ENCODE measurements at places on chromosomes 5 and 9.

GRCh38 chr9:4832786-4833579 is 40.2 kb downstream of the RCL1 start:
- DNase-seq = no peak

- no peak for DNase-seq
Measured at GRCh38 chr5:177553671-177554429, 513 bp downstream of the FAM193B start.

DNA sequence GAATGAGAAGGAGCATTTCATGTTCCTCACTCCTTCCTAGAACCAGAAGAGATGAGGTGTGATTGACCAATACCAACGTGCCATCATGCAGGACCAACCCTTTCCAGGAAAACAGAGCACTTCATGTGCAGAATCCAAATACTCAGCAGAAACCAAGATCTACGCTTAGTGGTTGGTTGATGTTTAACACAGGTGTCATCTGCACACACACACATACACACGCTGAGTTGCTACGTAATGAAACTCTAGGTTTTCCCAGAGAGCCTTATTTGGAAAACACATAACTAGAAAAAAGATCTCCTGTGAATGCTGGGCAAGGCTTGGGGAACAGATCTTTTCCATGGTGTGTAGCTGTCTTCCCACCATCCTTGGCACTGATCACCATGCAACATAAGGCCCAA is 21.1 kb upstream of the ZNF622 start:
- no peak for DNase-seq

DNA sequence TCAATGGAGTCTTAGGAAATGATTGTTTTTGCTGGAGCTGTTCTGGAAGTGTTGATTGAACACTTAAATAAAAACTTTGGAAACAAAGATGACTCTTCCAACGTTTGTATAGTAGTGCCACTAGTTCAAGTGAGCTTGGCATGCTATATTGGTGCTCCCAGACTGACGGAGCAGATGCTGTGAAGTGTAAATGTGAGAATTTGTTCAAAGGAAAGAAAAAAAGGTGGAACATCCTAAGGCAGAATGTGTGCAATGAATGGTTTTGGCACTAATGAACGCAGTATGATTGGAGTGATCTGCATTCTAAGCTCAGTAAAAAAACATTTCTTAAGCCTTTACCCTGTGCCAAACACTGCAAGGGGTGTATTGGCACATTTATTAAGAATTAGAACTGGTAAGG is 69.8 kb downstream of the ZNF474 start:
- DNase-seq = no peak

GRCh38 chr5:172678902-172679301 is 37.8 kb downstream of the NEURL1B start:
- no peak for DNase-seq

- no peak for DNase-seq
Measured at GRCh38 chr9:133769511-133770075, 31.4 kb upstream of the SARDH start.

DNA sequence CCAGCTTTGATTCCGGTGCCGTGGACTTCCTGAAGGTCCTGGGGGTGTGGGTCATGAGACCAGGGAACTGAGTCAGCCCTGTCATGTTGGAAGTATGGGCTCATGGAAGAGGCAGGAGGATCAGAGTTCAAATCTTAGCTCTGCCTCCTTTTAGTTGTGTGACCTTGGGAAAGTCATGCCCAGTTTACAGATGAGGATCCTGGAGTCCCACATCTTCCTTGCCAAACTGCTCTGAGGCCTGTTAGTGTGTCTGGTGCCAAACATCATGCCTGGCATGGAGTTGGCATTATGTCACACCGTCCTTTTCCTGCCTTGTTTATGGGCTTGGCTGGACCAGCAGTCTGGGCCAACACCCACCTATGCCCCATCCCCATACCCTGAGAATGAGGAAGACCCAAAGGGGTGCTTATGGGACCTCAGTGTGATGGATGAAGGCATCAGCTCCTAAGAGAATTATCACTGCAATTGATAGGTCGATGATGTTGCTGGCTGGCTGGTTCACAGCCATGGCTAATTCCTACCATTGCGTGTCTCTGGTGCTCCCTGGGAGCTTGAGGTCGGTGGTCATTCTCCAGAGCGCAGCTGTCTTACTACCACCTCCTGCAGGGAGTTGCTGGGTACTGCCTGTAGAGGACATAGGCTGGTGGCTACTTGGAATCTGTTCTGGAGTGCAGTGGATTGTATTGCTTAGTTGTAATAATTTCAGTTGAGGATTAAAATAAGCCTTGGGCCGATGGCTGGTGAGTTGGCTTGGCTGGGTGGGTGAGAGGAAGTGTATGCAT is 140.5 kb upstream of the PITX1 start:
- no peak for DNase-seq

- no peak for DNase-seq
Measured at GRCh38 chr9:84111726-84112125, 131.1 kb downstream of the RMI1 start.
